ENCODE measurements at places on chromosomes 4 and X. TPM values are rescaled to one million over a fixed set of nuclear protein-coding genes. Genes with fewer than 3 reads are reported as not detected.

Gene ABCG2
- 4.0 TPM for total RNA-seq

Gene ADH1C
- not detected for total RNA-seq

Gene TCEAL8
- total RNA-seq, result 122 TPM

Gene C4orf33
- 3.6 TPM for total RNA-seq

Gene HPGD
- total RNA-seq, result 1.2 TPM

Gene BST1
- 0.80 TPM for total RNA-seq

All from endodermal cell (in vitro differentiated cells).